ENCODE measurements at places on chromosomes 4 and X.

GRCh38 chrX:40095583-40096394 is 2.0 kb downstream of the BCOR start:
- DNase-seq: no peak

- no peak for DNase-seq
Observed at GRCh38 chr4:127479031-127479622, 153.6 kb upstream of the INTU start.

- DNase-seq: no peak
Observed at GRCh38 chr4:141193516-141194034, 27.1 kb upstream of the ZNF330 start.

GRCh38 chr4:170887396-170887795 is 797.6 kb upstream of the AADAT start:
- DNase-seq: no peak

DNA sequence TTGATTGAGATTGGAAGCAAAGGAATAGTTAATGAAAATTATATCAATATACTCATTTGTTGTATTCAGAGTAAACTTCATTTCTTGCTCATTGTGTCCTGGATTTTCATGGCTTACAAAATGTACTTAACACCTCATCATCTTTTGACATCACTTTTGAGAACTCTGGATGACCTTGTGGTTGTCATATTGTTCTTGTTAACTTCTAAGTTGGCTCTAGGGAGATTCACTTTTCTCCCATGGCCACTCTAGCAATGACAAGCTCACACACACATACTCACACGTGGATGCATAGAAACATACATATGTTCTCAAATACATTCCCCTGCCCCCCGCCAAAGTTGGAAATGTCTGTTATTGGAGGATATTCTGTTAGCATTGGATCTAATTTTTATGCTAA is 15.3 kb downstream of the PHEX start:
- no peak for DNase-seq
